Epithelial cell of prostate (primary cell): ENCODE measurements at places on chromosomes 4 and X.

DNA sequence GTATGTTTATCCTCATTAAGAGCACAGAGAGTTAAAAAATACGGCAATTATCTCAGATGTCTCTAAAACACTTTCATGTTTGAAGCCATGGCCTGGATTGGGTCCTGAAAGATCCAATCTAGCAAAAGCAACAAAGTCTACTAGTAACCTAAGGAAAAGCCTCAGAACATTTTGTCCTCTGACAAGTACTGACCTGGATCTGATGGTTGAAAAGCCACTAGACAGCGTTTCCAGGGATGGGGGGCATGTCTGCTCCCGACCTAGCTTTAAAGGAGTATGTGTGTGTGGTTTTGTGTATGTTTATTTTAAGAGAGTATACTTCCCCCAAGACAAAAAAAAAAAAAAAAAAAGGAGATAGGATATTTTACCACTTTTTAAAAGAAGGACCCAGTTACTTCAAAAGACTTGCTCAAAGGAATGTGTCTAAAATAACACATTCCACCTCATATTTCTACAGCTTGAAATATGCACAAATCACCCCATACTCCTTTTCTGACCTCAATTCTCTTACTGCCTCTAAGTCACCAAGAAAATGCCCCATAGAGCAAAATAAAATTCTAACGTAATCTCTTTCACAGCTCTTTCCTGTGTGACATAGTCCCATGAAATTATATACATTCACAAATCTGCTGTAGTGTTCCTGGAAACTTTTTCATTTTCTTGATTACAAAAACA, 189.0 kb upstream of the TTC29 start:
- no peak for DNase-seq

- DNase-seq, result peak; percentile 6
These were observed 68.4 kb upstream of the MID1IP1 start for GRCh38 chrX:38732866-38733265.

GRCh38 chrX:45783002-45783401, 582.3 kb upstream of the DIPK2B start:
- no peak for DNase-seq

GRCh38 chrX:151359931-151360871, 36.8 kb upstream of the VMA21 start:
- DNase-seq, result no peak

DNA sequence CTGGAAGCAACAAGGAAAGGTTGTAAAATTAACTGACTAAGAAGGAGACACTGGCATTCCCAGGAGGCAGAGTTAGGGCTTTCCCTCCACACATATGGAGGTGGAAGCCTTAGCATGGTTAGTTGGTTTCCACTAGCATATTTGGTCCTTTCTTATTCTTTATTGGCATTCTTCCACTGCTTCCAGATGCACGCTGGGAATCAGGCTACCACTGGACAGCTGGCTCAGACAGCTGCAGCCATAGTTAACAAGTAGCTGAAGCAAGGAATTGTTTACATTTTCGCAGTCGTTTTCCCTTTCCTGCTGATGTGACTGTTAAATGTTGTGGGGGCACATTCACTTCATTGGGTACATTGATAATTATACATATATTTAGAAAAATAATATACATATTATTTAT, 169.2 kb downstream of the GRIA2 start:
- DNase-seq, result no peak

GRCh38 chrX:66002824-66003680, 36.8 kb downstream of the VSIG4 start:
- no peak for DNase-seq

DNA sequence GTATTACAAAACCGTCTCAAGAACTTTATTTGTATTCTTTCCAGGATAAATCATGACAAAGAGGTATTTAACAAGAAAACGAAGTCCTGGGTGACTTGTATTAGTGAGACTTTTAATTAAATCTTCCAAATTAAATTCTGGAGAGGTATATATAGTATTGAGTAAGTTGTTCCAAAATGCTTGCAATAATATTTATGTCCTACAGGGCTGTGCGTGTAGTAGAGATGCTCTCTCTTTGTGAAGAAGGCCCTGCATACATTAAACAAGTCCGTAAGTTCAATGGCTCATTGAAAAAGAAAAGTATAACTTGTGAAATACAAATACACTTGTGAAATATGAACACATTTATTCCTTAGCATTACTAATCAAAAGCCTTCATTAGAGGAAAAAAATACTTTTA, 211.4 kb downstream of the ARHGAP24 start:
- DNase-seq, result no peak

- DNase-seq, result peak; percentile 49
These were observed at the start of gene GEMIN8 for GRCh38 chrX:14029425-14030173. Gene GEMIN8, minus strand, starts transcription at chrX:14029892. Its CDS starts 8,414 bp downstream, at chrX:14021478.

DNA sequence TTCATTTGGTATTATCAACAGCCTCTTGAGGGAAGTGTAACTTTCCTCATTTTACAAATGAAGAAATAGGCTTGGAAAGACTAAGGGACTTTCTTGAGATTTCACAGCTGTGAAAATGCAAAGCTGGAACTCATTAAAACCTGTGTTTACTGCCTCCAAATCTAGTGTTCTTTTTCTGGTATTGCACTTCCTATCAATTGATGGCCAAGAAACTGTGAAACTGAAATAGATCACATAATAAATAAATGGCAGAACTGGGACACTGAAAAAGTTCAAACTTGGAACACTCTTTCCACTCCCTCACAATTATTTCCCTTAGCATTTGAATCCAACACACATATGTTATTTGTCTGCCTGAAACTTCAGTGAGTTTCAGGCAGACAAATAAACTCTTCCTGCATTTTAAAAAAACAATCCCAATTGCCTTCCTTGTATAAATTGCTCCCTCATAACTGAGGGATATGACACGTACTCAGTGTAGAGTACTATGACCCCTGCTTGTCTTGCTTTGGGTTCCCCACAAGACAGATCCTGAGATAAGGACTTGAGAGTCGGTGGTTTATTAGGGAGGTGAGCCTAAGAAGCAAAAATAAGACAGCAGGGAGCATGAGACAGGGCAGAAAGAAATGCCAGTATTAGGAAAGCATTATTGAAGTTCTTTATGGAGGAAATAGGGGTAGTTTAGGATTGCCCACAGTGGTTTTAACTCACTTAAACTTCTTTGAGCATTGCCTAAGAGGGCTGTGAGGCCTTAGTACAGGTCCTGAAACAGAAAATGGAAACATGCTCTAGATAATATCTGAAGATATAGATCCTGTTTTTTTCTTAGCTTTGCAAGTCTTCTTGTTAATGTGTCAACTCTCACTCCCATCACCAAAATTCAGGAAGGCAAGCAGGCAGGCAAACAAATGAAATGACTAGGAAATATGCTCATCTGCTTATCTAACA, 33.9 kb downstream of the RTL3 start:
- no peak for DNase-seq

DNA sequence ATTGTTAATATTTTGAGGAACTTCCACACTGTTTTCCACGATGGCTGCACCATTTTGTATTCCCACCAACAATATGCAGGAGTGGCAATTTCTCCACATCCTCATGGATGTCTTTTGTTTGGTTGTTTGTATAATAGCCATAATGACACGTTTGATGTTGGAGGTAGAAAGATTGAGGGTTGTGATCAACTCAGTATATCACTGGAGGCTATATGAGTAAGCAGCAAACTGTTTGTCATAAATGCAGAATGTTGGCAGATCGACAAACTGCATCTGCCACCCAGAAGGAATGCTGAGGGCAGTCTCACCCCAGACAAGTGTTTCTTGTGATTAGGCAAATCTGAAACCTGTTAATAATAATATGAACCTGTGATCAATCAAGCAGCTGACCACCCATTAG, 243.9 kb upstream of the WDFY3 start:
- peak; percentile 62 for DNase-seq

GRCh38 chr4:8188085-8188484, 11.0 kb upstream of the SH3TC1 start:
- DNase-seq, result no peak

GRCh38 chr4:125639182-125639621, 324.4 kb downstream of the FAT4 start:
- DNase-seq, result no peak

DNA sequence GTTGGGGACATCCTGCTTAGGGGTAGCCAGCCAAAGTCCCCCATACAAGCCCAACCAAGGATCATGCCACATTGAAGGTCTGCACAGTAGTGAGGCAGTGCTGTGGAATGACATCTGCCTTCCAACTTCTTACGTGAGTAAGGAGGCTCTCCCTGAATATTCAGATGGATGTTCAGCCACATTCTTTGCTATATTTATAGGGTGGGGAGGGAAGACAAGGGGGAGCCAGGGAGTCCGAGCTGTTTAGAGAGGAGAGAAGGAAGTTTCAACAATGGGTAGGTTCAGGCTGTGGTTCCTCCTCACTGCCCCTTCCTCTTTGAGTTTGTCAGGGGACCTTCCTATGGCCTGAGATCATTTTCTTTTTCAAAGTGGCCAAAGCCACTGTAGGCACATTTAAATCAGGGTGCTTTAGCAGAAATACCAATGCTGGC, 29.8 kb downstream of the MSN start:
- no peak for DNase-seq

- no peak for DNase-seq
These were observed 1.5 kb downstream of the ZNF182 start for GRCh38 chrX:48002319-48002718.

DNA sequence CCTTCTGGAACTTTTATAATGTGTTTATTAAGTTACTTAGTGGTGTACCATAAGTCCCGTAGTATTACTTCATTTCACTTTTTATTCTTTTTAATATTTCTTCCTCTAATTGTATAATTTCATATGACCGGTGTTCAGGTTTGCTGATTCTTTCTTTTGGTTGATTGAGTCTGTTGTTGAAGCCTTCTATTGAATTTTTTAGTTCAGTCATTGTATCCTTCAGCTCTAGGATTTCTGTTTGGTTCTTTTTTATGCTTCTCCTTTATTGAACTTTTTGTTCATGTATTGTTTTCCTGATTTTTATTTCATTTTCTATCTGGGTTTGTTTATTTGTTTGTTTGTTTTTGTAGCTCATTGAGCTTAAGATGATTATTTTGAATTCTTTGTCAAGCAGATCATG, 8.8 kb downstream of the CEP44 start:
- DNase-seq, result no peak

GRCh38 chr4:3677748-3678070, 88.5 kb upstream of the ADRA2C start:
- no peak for DNase-seq

DNA sequence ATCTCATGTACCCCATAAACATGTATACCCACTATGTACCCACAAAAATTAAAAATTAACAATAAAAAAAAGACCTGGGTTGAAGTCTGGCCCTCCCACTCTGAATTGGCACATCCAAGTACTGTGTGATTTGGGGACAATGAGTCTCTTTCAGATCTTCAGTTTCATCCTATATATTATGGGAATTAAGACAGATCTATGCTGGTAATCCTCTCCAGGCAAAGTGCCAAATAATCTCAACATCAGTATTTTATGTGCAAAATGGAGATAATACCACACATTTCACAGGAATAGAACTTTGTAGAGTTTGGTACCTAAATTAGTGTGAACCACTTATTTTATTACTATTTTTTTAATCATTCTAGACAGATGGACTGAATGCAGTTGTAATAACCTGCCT, 11.0 kb upstream of the SCD5 start:
- no peak for DNase-seq

- DNase-seq, result no peak
These were observed 647.0 kb upstream of the AADAT start for GRCh38 chr4:170736710-170737109.

- no peak for DNase-seq
These were observed 1.0 kb downstream of the ERVMER34-1 start for GRCh38 chr4:52750213-52750612.

DNA sequence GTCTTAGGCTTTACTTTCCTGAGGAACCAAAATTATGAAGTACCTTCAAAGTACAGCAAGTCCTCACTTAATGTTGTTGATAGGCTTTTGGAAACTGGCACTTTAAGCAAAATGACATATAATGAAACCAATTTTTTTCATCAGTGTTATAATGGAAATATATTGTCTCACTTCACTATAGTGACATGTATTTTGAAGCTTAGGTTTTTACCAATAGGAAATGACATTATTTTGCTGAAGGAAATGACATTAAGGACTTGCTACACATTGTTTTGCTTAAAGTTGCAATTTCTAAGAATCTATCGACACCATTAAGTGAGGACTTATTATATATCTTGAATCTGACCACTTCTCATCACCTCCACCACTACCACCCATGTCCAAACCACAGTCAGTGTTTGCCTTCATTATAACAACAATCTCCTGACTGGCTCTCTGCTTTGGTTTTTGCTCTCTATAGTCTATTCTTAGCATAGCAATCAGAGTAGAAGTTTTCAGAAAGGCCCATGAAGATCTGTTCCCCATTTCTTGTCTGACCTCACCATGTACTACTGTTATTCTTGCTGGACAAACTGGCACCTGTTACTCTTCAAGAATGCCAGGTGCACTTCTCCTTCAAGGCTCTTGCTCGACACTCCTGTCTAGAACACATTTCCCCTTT, 311.2 kb downstream of the BMPR1B start:
- DNase-seq, result no peak

- DNase-seq, result no peak
These were observed 297.0 kb upstream of the FAT1 start for GRCh38 chr4:187020676-187021075.

- no peak for DNase-seq
These were observed 38.3 kb downstream of the ARAP2 start for GRCh38 chr4:36206012-36206411.

GRCh38 chr4:67632492-67632891, 68.5 kb downstream of the UBA6 start:
- no peak for DNase-seq

DNA sequence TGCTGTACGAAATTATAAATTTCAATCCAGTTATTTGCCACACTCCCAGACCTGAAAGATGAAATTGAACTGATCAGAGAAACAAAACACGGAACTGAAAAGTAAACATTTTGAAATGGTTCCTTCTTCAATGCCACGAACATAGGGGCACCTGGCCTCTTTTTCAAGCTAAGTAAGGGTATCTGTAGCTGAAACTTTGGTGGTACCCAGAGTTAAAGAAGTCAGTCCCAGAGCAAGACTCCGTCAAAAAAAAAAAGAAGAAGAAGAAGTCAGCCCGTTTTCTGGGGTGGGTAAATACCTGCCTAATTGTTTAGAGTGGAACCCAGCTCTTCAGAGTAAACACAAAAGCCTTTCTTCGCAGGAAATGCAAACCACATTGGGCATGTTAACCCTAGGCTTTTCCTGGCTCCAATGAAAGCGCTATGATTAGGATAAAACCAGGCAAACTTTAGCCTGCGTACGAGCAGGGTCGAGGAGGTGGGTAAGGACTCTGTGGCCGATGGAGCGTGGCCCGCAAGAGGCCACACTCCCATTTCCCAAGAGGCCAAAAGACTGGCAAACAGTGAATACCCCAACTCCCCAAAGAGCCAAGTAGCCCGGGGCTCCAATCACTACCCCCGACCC, 1.3 kb downstream of the ANTXR2 start:
- no peak for DNase-seq

DNA sequence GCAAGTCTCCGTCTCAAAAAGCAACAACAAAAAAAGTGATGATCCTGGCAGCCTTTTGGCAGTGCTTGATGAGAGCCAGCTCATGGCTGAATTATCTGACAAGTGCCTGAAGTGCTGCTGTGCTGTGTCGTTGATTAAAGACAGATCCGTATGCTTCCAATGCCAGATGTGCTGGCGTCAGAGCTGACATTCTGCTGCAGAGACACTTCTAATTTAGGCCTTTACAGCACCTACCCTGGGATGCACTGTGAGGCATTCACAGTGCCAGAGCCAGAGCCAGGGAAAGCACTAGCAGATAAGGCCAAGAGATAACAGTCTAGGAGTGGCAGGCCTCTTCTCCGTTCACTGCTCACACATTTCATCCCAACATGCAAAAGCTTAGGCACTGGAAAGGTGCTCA, 995.5 kb downstream of the RAB28 start:
- DNase-seq, result no peak
